NCI-H1930 (cell line): ENCODE measurements at places on chromosomes 3 and 15.

GRCh38 chr3:131142580-131142979 is 115.9 kb downstream of the NEK11 start:
- no peak for DNase-seq

- no peak for DNase-seq
Observed at GRCh38 chr15:98878172-98878571, 129.4 kb downstream of the PGPEP1L start.

- no peak for DNase-seq
Observed at GRCh38 chr15:96327155-96327741, 3.3 kb upstream of the NR2F2 start.

- DNase-seq, result no peak
Observed at GRCh38 chr3:179949412-179949811, 87.3 kb downstream of the PEX5L start.

DNA sequence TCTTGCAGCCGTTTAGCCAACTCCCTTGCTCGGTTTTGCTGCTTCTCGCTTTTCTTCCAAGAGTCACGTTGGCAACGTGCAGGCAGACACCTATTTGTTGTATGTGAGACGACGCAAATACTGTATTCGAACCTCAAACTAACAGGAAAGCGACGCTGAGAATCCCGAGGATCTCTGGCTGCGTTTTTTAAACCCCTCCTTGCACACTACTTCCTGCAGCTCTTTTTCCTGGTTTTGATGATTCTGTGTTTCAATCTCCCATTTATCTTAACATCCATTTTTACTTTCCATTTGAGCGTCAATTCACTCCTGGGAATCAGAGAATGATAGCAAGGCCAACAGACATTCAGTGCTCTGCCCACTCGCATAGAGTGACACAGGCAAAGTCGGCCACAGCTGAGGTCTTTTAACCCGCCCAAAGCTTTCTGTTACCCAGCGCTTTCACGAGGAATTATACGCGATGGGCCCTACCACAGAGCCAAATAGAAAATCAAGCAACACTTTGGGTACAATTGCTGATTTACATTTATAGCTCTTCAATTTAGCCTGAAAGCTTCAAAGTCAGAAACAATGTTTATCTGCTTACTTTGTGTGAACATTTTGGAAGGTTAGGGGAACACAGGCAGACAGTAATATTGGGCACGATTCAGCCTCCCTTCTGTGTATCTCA is 1.6 kb upstream of the ANXA2 start:
- DNase-seq, result no peak
